ENCODE measurements at places on chromosomes 2 and 18.

GRCh38 chr2:110748489-110748867 lies 16.1 kb downstream of the ACOXL start:
- no peak overlapping the region for H3K27ac ChIP-seq
- H3K4me1 ChIP-seq: peaks cover 38% of the 10 kb centered on the region
- DNase-seq: no peak

DNA sequence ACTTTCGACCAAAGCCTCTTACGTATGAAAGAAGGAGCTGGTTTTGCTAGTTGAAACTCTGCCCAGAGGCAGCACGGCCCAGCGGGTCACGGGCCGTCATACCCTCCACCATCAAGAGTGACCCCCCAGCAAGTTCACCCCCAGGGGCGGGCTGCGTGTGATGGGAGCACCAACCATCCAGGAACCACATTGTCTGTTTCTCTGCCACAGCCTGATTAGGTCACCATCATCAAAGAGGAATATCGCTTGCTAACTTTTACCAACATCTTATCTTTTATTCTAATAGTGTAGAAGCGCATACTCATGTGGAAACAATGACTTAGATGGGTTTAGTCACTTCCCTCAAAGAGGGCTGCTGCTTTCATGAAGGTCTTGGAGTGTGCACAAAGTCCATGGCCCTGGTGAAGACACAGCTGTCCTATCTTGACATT lies 116.6 kb upstream of the SMIM21 start:
- no peaks in the 10 kb centered on the region for H3K4me1 ChIP-seq
- no peaks in the 10 kb centered on the region for H3K27me3 ChIP-seq
- no peak overlapping the region for H3K27ac ChIP-seq
- no peaks in the 10 kb centered on the region for H3K36me3 ChIP-seq

DNA sequence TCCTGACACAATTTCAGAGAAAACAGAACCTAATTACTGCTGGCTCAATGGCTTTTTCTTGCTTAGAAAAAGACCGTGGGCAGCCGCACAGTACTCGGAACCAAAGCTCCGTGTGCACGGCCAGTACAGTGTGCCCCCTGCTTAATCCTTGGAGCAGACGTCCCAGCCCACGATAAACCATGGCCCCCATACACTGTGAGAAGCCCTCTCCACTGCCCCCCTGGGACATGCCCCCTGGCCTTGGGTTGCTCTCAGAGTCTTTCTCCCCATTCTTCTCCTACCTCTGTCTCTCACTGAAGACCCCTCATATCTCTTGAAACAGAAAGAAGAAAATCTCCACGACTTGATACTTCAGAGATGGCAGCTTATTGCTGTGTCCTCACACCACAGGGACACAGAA lies 44.0 kb downstream of the CYP26B1 start:
- no peaks in the 10 kb centered on the region for H3K27me3 ChIP-seq
- DNase-seq: no peak
- no peak overlapping the region for H3K4me3 ChIP-seq
- no peak overlapping the region for H3K27ac ChIP-seq
- H3K36me3 ChIP-seq: no peaks in the 10 kb centered on the region
- H3K4me1 ChIP-seq: no peaks in the 10 kb centered on the region

DNA sequence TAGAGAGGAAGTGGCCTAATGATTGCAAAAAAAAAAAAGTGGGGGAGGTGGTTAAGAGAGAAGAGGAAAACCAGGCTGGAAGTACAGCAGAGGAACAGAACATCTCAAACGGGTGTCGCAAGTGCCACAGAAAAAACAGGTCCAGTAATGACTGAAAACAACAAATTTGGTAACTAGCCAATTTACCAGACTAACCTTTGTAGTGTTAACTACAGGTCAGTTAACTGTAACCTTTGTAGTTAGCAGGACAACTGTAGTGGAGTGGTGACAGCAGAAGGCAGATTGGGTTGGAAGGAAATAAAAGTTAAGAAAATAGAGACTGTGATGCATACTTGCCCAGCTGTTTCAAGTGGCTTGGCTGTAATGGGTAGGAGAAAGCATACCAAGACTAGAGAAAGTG lies 91.4 kb upstream of the CHST9 start:
- no peak overlapping the region for H3K4me3 ChIP-seq
- no peaks in the 10 kb centered on the region for H3K36me3 ChIP-seq
- no peak overlapping the region for H3K27ac ChIP-seq

- peak overlapping the region; percentile 74 for H3K4me3 ChIP-seq
- no peaks in the 10 kb centered on the region for H3K27me3 ChIP-seq
- H3K27ac ChIP-seq: peak overlapping the region; percentile 89
- 0 out of 2 replicates have a peak, but pooled peaks cover 8% of the 10 kb centered on the region for H3K4me1 ChIP-seq
- no peaks in the 10 kb centered on the region for H3K36me3 ChIP-seq
- no peak for DNase-seq
These were observed 786 bp downstream of the TAF1B start for GRCh38 chr2:9844036-9844483.

DNA sequence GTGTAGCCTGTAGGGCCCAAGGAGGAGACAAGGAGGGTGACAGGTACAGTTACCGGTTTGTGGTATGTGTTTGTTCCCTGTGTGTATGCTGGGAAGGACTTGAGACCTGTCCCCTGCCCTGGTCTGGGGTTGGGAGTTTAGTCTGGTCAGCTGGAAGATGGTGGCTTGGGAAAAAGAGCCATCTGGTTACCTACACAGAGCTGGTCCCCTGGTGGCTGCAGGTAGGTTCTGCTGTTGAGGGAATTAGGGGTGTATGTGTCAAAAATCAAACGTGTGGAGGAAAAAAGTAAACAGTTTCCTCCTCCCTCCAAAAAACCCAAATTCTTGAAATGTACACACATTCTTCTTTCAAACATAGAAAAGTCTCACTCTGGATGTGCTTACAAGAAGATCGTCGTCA lies 24.3 kb downstream of the PTMA start:
- no peak overlapping the region for H3K27ac ChIP-seq
- no peak for DNase-seq
- no peaks in the 10 kb centered on the region for H3K36me3 ChIP-seq
- no peaks in the 10 kb centered on the region for H3K27me3 ChIP-seq
- H3K4me1 ChIP-seq: no peaks in the 10 kb centered on the region

- no peaks in the 10 kb centered on the region for H3K27me3 ChIP-seq
- H3K36me3 ChIP-seq: no peaks in the 10 kb centered on the region
- H3K4me3 ChIP-seq: no peak overlapping the region
- no peak overlapping the region for H3K27ac ChIP-seq
- no peaks in the 10 kb centered on the region for H3K4me1 ChIP-seq
These were observed 84.2 kb upstream of the NCK2 start for GRCh38 chr2:105660489-105660888.

GRCh38 chr18:60202708-60203107 lies 169.9 kb downstream of the MC4R start:
- no peaks in the 10 kb centered on the region for H3K27me3 ChIP-seq
- H3K36me3 ChIP-seq: no peaks in the 10 kb centered on the region
- H3K4me3 ChIP-seq: no peak overlapping the region
- H3K4me1 ChIP-seq: no peaks in the 10 kb centered on the region
- no peak for DNase-seq

DNA sequence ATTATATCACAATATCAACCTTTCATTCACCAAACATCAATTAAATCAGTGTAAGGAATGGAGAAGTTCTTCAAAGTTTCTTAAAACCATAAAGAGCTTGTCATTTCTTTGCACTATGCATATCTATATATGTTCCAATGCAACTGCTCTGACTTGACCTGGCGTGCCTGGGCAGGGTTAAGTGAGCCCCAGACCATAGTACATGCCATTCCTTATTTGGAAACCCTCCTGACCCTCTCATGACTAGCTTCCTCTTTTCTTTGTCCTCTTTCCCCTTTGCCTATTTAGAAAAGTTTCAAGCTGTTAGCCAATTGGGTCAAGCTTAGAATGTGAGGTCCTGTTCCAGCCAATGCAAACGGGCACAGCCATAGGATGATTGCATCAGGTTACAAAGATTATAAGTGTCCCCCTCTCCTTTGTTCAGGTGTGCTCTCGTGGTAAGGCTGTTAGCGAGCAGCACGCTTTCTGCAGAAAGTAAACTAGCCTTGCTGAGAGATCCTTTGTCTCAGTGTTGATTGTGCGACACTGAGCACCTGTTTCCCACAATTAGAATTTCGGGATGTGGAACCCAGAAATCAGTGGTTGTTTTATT lies 78.2 kb upstream of the UXS1 start:
- no peaks in the 10 kb centered on the region for H3K36me3 ChIP-seq
- 0 out of 2 replicates have a peak, but pooled peaks cover 2% of the 10 kb centered on the region for H3K4me1 ChIP-seq
- H3K27ac ChIP-seq: no peak overlapping the region
- H3K27me3 ChIP-seq: no peaks in the 10 kb centered on the region
- no peak overlapping the region for H3K4me3 ChIP-seq
- DNase-seq: no peak

DNA sequence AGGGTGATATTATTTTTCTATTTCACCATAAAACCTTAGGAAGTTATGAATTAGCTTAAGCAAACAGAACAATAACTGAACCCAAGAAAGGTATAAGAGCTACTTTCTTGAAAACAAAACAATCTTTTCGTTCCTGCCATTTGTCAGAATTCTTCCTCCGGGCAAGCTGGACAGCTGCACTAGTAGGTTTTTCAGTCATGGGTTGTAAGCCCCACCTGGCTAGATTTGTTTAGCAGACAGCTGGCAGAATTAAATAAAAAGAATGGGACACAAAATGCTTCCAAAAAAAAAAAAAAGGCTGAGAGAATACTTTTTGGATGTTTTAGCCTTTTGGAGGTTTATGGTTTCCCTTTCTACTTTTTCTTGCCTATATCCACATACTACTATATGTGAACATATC lies 694.1 kb downstream of the ARHGAP15 start:
- H3K4me3 ChIP-seq: no peak overlapping the region
- no peak for DNase-seq
- H3K27me3 ChIP-seq: no peaks in the 10 kb centered on the region
- no peaks in the 10 kb centered on the region for H3K4me1 ChIP-seq
- H3K36me3 ChIP-seq: no peaks in the 10 kb centered on the region

DNA sequence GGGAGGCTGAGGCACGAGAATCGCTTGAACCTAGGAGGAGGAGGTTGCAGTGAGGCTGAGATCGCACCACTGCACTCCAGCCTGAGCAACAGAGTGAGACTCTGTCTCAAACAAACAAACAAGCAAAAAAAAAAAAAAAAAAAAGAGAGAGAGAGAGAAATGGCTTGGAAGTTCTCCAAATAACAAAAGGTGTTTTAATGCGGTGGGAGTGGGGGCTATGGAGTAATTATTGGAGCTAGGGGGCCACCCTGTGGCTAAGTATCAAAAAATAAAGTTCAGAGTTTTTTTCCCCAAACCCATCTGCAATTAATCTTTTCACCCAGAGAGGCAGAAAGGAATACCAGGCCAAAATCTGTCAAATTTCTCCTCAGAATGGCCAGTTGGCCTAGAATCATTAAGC lies 23.0 kb upstream of the CEP68 start:
- H3K4me3 ChIP-seq: no peak overlapping the region
- H3K4me1 ChIP-seq: peaks cover 17% of the 10 kb centered on the region
- no peaks in the 10 kb centered on the region for H3K36me3 ChIP-seq
- no peak for DNase-seq

GRCh38 chr2:105294844-105295481 lies 34.6 kb downstream of the TGFBRAP1 start:
- no peak overlapping the region for H3K4me3 ChIP-seq
- peak; percentile 69 for DNase-seq
- H3K36me3 ChIP-seq: peaks cover 2% of the 10 kb centered on the region
- H3K27ac ChIP-seq: no peak overlapping the region
- H3K27me3 ChIP-seq: no peaks in the 10 kb centered on the region

DNA sequence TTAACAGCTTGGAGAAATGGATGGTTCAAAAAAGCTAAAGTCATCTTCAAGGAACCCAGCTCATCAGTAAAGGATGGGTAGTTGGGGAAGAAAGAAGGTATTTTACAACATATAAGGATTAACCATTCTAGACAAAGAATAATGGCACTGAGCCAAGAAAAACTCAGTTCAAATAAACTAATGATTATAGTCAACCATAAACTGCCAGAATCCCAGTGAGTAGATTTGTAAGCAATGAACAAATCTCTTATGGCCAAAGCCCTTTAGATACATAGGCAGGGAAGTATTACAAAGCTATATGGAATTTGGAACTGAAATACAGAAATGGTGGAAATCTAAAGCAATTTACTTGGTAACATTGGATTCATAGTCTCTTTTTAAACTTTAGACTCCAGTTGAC lies 92.4 kb upstream of the ZFP36L2 start:
- peaks cover 5% of the 10 kb centered on the region for H3K4me1 ChIP-seq
- DNase-seq: no peak
- no peak overlapping the region for H3K4me3 ChIP-seq

DNA sequence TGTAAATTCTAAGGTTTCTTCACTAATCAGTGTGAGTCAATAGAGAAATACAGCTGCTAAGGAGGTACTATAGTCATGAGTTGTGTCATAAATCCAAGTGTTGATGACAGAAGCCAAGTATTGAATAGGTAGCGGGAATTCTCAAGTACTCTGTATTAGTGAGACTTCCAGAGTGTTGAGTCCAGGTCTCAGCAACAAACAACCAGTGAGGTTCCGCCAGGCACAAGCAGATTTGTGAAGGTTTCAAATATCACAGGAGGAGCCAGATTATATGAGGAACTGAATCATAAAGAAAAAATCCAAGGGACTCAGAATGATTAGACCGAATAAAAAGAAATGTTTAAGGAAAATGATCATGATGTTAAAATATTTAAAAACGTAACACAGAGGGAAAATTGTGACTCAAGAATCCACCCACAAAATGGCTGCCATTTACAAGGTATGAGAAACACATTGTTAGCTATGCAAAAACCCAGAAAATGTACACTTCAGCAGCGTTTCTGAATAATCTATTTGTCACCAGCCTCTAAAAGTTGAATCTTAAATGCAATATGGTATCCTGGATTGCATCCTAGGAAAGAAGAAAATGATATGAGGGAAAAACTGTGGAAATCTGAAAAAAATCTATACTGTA lies 27.3 kb upstream of the EVA1A start:
- no peaks in the 10 kb centered on the region for H3K27me3 ChIP-seq
- H3K4me3 ChIP-seq: no peak overlapping the region
- H3K4me1 ChIP-seq: no peaks in the 10 kb centered on the region
- H3K36me3 ChIP-seq: no peaks in the 10 kb centered on the region

- no peaks in the 10 kb centered on the region for H3K27me3 ChIP-seq
- H3K4me3 ChIP-seq: no peak overlapping the region
- H3K27ac ChIP-seq: no peak overlapping the region
- DNase-seq: no peak
- no peaks in the 10 kb centered on the region for H3K36me3 ChIP-seq
These were observed 115.6 kb upstream of the HDAC4 start for GRCh38 chr2:239516286-239516953.

DNA sequence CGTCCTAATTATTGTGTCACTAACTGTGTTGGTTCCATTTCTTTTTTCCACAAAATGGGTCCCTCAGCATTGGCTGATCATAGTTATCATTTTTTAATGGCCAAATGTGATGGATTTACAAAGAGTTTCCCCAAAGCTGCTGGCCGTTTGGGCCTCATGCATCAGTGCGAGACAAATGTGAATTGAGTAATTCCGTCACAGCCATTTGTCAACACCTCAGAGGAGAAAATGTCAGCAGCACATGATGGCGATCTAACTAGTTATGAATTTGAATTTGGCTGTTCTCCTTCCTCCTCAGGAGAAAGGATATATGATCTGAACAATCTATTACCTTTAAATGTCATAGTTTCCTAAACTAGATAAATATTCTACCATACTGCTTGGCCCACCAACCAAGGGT lies 54.9 kb upstream of the SP3 start:
- DNase-seq: no peak
- no peak overlapping the region for H3K27ac ChIP-seq
- peaks cover 19% of the 10 kb centered on the region for H3K4me1 ChIP-seq
- H3K36me3 ChIP-seq: no peaks in the 10 kb centered on the region
- H3K4me3 ChIP-seq: no peak overlapping the region
- no peaks in the 10 kb centered on the region for H3K27me3 ChIP-seq
